IPS-NIHi11 (cell line): ENCODE measurements at places on chromosomes 2 and 18.

GRCh38 chr2:101152272-101153076 is 1.3 kb upstream of the TBC1D8 start:
- DNase-seq = no peak

DNA sequence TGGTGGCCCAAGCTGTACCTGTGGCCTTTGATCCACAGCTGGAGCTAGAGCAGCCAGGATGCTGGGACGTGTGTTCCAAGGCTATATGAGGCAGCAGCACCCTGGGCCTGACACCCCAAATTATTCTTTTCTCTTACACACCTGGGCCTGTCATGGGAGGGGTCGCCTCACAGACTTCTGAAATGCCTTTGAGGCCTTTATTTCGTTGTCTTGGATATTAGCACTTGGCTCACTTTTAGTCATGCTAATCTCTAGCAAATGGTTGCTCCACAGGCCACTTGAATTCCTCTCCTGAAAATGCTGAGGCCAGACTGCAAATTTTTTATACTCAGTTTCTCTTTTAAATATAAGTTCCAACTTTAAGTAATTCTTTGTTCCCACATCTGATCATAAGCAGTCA is 22.0 kb upstream of the IL1R2 start:
- DNase-seq = no peak

GRCh38 chr2:33288011-33288410 is 188.4 kb upstream of the RASGRP3 start:
- no peak for DNase-seq

- no peak for DNase-seq
These were observed 36.3 kb downstream of the THSD7B start for GRCh38 chr2:136801661-136802060.

DNA sequence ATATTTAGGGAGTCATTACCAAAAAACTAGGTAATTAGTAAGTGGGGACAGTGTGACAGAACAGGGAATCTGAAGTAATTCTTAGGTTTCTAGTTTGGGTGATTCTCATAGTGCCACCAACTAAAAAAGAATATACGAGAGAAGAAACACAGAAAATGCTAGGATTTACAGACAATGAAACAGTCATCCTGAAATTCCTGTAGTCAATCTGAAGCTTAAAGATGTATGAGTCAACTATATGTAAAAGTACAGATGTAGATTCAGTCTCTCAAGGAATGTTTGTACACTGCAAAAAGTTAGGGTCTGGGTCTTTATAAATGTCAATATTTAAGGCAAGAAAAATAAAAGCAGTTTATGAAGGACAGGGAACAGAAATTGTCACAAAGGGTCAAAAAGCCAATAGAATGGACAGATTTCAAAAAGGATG is 107.0 kb downstream of the STRN start:
- no peak for DNase-seq

GRCh38 chr2:109031476-109032228 is 42.6 kb upstream of the EDAR start:
- peak; percentile 49 for DNase-seq

DNA sequence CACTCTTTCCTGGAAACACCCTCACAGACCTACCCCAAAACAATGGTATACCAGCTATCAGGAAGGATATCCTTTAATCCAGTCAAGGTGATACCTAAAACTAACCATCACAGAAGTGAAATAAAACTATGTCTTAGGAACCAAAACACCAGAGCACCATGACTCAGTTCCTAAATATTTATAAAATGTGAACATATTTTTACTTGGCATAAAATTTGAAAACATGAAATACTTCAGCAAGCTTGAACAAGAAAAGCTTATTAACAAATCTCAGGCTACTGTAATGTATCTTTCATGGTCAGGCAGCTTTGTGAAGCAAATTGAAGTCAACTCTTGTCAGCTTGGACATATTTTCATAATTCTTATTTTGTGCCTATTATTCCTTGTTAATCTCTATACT is 440.8 kb upstream of the CDH20 start:
- no peak for DNase-seq

DNA sequence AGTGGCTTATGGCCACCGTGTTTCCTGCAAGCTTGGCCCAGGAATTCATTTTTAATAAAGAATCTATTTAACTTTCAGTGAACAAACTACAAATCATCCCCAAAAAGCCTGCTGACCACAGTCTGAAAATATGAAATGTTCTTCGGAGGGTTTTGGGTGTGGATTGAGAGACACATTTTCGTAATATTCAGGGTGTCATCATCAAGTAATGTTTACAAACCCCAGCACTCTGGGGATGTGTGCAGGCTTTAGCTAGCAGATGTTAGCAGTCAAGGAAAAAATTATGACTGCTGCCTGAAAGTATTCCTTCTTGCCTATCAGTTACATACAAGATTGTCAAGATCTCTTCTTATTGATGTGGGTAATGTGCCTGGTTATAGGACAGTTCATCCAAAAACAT is 143.9 kb upstream of the FN1 start:
- DNase-seq = no peak

DNA sequence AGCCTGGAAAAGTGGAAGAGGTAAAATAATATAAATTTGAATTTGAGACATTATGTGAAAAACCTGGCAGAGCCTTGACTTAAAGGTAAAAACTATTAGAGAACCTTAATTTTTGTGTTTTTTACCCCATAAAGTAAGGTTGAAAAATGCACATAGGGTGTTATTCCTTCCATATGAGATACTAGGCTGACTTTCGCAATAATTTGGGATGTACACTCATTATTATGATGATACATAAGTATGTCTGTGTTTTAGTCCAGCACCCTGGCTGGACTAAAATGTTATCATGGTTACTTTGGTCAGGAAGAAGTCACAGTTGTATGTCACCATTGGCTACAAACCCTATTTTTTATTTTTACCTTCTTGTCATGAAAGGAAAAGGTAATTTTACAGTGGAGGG is 19.8 kb downstream of the NEMP2 start:
- DNase-seq = no peak

GRCh38 chr2:195055996-195056395 is 601.0 kb upstream of the SLC39A10 start:
- DNase-seq = no peak

GRCh38 chr2:197011801-197012641 is 85.5 kb upstream of the PGAP1 start:
- DNase-seq = peak; percentile 56

- no peak for DNase-seq
These were observed 37.6 kb downstream of the SMAD7 start for GRCh38 chr18:48913201-48913600.

DNA sequence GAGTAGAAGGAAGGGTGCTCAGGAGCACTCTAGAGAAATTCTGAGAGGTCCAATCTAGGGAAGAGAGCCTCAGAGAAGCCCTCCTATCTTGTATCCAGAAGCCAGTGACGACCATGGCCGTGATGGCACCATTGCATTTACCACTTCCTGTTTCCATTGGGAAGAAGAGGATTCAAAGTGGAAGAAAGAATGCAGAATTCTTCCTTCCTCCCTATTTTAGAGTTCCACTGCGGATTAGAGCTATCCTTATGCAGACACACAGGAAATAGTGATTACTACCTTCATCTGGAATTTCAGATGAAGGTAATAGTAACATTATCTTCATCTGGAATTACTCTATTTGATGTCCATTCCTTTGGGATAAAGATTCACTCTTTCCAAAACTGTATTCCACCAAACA is 45.6 kb upstream of the PCBP1 start:
- no peak for DNase-seq
